Ovary (tissue), 10 donors: ENCODE measurements at places on chromosomes 5 and 9. TPM values are rescaled to one million over a fixed set of nuclear protein-coding genes. Genes with fewer than 3 reads are reported as not detected.

- DNase-seq = no peak
Measured at GRCh38 chr9:33781736-33782135, 13.6 kb upstream of the PRSS3 start.

DNA sequence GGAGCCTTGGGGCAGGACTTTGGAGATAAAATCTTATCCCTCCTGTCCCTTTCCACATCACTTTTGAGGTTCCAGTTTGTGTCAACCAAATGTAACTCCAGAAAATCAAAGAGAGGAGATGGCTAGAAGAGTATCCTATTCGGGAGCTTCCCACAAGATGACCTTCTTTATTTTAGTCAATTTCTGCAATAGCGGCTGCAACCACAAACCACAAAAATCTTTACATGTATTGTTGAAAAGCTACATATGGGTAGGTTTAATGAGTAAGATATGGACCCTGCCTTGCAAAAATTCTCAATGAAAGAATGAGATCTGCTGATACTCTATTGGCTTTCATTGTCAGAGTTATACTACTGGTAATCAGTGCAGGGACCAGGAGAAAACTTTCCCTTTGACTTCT is 92.2 kb upstream of the MAMDC2 start:
- no peak for DNase-seq

DNA sequence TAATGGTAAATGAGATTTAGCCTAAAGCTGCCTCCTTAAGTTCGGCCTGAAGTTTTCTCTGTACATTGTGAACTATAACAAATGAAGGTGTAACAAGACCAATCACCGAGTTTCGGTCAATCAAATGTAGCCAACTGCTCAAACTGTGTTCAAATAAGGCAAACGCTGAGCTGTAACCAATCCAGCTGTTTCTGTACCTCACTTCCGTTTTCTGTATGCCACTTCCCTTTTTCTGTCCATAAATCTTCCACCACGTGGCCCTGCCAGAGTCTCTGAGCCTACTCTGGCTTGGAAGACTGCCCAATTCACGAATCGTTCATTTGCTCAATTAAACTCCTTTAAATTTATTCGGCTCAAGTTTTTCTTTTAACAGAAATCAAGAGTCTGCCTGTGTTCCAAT is 193.5 kb upstream of the KLF9 start:
- DNase-seq = no peak

Gene HDHD3
- total RNA-seq = 22.4 TPM

DNA sequence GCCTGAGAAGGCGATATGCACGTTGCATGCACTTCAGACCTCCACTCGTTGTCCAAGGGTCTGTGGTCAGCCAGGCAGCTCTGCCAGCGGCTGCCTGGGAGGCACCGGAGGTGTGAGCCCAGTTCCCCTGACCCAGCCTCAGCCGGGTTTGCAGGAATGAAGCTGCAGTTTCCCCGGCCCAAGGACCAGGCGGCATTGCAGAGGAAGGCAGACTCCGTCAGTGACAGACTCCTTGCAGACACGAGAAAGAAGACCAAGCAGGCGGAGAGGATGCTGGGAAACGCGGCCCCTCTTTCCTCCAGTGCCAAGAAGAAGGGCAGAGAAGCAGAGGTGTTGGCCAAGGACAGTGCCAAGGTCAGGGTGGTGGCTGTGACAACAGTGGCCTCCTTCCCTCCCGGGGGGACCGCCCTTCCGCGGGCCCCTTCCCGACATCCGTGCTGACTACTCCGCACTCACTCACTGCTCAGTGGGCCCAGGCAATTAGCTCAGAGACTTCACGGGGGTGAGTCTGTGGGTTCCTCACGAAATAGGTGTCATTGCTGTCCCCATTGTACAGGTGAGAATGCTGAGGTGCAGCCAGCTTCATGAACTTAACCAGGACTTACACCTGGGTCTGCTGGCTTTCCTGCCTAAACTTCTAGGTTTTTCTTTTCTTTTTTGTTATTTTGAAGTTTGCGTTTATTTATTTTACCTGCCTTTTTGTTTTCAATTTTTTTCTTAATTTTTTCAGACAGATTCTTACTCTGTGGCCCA is 10.8 kb upstream of the AIF1L start:
- no peak for DNase-seq

Gene FBP2
- total RNA-seq = not detected

DNA sequence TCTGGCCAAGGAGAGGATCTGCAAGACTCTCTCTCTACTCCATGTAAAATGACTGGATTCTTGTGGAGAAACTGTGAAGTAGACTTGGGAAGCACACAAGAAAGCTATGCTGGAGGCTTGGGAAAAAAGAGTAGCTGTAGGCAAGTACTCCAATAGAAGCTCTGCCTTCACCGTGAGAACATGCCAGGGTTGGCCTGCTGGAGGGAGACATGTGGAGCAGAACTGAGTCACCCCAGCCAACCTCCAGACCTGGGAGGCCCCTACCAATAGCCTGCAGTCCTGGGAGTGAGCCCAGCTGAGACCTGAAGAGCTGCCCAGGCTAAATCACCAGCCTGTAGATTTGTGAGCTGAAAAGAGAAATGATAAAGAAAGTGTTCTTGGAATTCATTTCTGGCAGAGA is 66.6 kb downstream of the DEPDC1B start:
- no peak for DNase-seq

DNA sequence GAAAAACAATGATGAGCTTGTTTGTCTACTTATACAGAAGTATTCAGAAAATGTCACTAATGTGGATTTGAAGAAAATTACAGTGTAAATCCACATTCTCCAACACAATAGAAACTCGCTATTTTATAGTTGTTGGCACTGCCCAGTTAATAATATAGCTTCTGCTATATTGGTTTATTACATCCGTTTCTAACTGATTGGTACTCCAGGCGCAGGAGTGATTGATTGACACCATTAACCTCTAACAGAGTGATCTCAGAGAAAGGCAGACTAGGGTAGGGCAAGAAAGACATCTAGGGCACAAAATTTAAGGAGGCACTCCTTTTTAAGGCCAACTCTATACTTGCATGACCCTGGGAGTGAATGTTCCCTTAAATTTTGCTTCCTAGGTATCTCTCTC is 84.0 kb upstream of the MIER3 start:
- DNase-seq = no peak

DNA sequence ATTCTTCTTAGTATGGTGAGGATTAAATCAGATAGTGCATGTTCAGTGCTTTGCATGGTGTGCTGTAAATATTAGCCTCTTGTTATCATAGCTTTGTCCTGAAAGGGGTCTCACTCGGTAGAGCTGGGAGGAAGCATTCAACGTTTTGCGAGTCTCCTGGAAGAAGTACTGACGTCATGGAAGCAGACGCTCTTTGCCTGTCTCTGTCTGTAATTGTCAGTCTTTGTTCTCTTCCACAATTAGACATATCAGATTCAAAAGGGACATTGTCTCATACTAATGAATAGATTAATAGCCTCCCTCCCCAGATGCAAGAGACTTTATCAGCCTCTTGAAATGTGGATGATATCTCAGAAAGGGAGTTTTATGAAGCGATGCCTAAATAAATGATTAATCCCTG is 91.8 kb upstream of the CXCL14 start:
- DNase-seq = no peak

Gene HAVCR1
- total RNA-seq = not detected

Gene FGD3
- total RNA-seq = 1.4 TPM

GRCh38 chr9:133250741-133251170 is 24.2 kb downstream of the ABO start:
- no peak for DNase-seq

GRCh38 chr5:67032921-67033664 is 163.5 kb downstream of the CD180 start:
- DNase-seq = no peak

GRCh38 chr9:72839085-72839484 is 113.8 kb downstream of the ALDH1A1 start:
- no peak for DNase-seq

GRCh38 chr9:134633362-134634142 is 8.1 kb upstream of the COL5A1 start:
- no peak for DNase-seq

Gene PCDHB3
- total RNA-seq = 4.1 TPM

GRCh38 chr5:38208782-38209378 is 49.5 kb upstream of the EGFLAM start:
- DNase-seq = peak; percentile 41

DNA sequence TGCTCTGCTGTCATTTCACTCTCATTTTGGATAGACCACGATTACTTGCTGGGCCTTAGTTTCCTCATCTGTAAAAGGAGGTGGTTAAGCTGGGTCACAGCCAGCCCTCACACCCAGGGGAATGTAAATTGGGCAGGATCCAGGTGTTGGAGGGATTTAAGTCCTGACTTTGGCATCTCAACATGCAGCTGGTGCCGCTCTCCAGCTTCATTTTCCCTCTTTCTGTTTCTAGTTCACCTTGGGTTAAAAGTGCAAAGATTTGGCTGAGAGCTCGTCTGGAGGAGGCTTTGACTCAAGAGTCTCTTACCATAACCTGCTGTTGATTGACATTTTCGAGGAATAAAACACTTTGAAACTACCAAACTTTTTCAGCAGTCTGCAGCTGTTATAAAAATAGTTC is 144.3 kb upstream of the DHFR start:
- no peak for DNase-seq

Gene PDGFRB
- 102 TPM for total RNA-seq

Gene PCDHA11
- total RNA-seq = 0.23 TPM

Gene HACD4
- 3.6 TPM for total RNA-seq

DNA sequence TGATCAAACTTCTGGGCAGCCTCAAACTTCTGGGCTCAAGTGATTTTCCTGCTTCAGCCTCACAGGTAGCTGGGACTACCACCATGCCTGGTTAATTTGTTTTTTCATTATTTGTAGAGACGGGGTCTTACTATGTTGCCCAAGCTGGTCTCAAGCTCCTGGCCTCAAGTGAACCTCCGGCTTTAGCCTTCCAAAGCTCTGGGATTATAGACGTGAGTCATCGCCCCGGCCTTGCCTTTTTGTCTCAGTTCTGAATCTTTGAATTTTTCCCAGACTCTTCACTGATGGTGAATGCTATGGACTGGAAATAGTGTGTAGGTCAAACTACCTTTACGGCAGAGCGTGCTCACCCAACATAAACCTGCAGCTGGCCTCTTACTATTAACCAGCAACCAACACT is 32.3 kb upstream of the EGFLAM start:
- no peak for DNase-seq

DNA sequence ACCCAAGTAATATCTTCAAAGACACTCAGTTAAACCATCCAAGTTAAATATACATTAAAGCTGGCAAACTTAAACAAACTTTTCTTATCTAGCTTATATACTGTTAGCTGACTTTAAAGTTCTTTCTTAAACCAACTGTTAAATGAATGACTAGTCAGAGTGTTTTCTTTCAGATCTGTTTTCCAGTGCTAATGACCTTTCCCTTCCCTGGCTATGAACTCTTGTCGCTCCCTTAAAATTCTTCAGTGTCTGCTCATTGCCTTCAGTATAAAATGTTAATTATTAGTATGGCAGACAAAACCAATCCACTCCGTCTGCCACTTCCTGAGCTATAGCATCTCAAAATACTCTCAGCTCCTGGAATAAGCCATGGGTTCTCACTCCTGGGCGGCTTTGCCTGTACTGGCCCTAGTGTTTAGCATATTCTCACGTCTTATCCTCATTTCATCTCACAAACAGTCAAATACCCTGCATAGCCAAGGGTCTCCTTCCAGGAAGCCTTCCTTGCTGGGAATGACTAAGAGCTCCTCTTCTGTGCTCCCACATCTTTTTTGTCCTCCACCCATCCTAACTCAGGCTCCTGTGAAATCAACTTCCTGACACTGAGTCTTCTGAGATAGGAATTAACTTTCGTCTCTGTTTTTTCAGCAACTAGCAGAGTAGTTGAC is 87.7 kb downstream of the VCAN start:
- no peak for DNase-seq
